ENCODE measurements at places on chromosomes 7 and 10. TPM values are rescaled to one million over a fixed set of nuclear protein-coding genes. Genes with fewer than 3 reads are reported as not detected.

Gene ZNF727
- total RNA-seq: 0.27 TPM

Gene ACSL5
- total RNA-seq: 49.5 TPM

Gene NEURL1
- 2.4 TPM for total RNA-seq

Gene VSIR
- 126 TPM for total RNA-seq

Gene MCM7
- total RNA-seq: 375 TPM

Gene CUX1
- 23.3 TPM for total RNA-seq

Gene ADRB1
- not detected for total RNA-seq

Gene CLDN12
- total RNA-seq: 2.8 TPM

Gene FLNC
- total RNA-seq: 0.02 TPM

Gene CPSF4
- 62.1 TPM for total RNA-seq

Gene FANK1
- 1.7 TPM for total RNA-seq

Gene CLRN3
- total RNA-seq: not detected

Gene CCL24
- total RNA-seq: not detected

Gene PYROXD2
- 7.0 TPM for total RNA-seq

Gene CUBN
- total RNA-seq: 1.1 TPM

Gene TLL2
- total RNA-seq: 0.16 TPM

Gene LIPM
- not detected for total RNA-seq

Gene SVOPL
- total RNA-seq: not detected

Gene NT5C3A
- total RNA-seq: 53.5 TPM

Gene POM121L12
- total RNA-seq: not detected

Gene MEIG1
- total RNA-seq: 0.59 TPM

Gene MSRB2
- total RNA-seq: 16.8 TPM

Gene GPR158
- not detected for total RNA-seq

Gene PNLIPRP1
- not detected for total RNA-seq

Gene HHEX
- not detected for total RNA-seq

Gene SLC26A3
- not detected for total RNA-seq

Gene NUB1
- total RNA-seq: 102 TPM

Gene EBLN1
- total RNA-seq: not detected

Gene TFPI2
- 0.82 TPM for total RNA-seq

Gene RTKN2
- 10.0 TPM for total RNA-seq

Gene PRRT4
- total RNA-seq: not detected

Gene PVRIG
- 30.6 TPM for total RNA-seq

Gene CCNY
- 31.4 TPM for total RNA-seq

Gene CHAT
- total RNA-seq: not detected

Gene CEP55
- total RNA-seq: 85.1 TPM

Gene JAKMIP3
- 0.82 TPM for total RNA-seq

Gene TMEM270
- total RNA-seq: not detected

Gene GIMAP8
- total RNA-seq: 13.5 TPM

Gene PPP1R17
- not detected for total RNA-seq

Gene HABP2
- total RNA-seq: not detected

Gene GBX1
- 0.31 TPM for total RNA-seq

Gene GIMAP5
- total RNA-seq: 115 TPM

Gene TCAF2
- 73.2 TPM for total RNA-seq

Gene FRMD4A
- 0.41 TPM for total RNA-seq

Gene CACNB2
- not detected for total RNA-seq

Gene CYP2C9
- not detected for total RNA-seq

Gene KLF14
- total RNA-seq: not detected

Gene PLAC9
- not detected for total RNA-seq

Gene GIMAP6
- 35.9 TPM for total RNA-seq

Gene GPR85
- 0.09 TPM for total RNA-seq

Gene UCN3
- not detected for total RNA-seq

All from activated naive CD4-positive, alpha-beta T cell treated with anti-CD3 and anti-CD28 coated beads, Interleukin-2, amount 50 U/mL, for 72 hours (primary cell).